Stimulated activated CD8-positive, alpha-beta memory T cell treated with anti-CD3 and anti-CD28 coated beads, Interleukin-2, amount 100 ng/mL, for 1 hour (primary cell): ENCODE measurements at places on chromosomes 1 and 21.

DNA sequence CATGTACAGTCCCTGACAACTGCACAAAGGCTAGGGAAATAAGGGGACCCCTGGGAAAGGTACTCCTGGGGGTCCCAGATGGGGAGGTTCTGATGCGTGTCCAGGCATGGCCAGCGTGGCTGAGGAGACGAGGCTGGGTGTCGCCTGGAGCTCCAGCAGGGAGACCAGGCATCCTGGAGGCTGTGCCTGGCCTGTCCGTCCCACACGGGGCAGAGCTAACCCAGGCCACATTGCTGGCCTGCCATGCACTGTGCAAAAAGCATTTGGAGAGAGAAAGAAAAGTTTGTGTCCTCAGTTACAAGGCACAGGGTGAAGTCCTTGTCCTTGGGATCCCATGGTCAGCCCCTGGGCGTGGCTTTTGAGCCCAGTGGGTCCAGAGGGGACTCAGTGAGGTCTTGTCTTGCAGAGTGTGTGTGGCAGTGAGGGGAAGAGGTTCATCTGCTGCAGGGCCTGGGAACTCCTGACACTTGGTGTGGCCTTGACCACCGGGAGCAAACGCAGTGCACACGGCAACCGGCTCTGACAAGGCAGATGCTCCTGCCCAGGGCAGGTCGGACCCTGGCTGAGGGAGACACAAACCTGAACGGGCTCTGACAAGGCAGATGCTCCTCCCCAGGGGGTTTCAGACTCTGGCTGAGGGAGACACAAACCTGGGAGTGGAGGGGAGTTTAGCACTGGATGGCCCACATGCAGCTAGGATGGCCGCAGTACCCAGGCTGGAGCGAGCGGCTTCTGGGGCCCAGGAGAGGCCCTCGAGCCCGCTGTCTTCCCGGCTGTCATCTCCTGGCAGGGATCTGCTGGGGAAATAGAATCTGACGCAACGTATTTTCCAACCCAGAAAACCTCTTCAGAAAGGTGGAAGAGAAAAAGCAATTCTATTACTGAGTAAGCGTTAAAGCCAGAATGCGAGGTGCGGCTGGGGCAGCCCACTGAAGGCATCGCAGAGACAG, 37.3 kb upstream of the COL18A1 start:
- no peak for DNase-seq

DNA sequence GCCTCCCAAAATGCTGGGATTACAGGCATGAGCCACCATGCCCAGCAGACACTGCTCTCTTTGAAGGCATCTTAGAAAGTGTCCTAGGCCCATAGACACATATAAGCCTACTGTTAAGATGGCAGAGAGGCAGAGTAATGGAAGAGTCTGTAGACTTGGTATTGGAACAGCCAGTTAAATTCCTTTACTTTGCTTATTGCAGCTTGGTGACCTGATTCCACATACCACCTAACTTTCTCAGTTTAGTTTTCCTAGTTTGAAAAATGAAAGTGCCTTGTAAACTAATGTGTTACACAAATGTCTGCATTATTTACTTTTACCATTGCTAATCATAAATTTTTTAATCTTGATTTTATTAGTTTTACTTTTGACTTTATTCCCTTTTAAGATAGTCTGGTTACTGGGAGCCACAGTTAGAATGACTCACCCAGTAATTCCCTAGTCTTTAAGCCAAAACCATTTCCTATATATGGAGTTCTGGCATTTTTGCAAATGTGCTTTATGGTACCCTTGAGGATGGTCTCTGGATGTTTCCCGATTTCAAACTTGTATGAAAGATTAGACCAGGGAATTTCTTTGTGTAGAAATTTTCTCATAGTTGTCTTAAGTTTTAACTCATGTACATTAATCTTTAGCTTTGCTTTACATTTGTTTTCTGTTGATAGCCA, 6.4 kb downstream of the SMAP2 start:
- no peak for DNase-seq

DNA sequence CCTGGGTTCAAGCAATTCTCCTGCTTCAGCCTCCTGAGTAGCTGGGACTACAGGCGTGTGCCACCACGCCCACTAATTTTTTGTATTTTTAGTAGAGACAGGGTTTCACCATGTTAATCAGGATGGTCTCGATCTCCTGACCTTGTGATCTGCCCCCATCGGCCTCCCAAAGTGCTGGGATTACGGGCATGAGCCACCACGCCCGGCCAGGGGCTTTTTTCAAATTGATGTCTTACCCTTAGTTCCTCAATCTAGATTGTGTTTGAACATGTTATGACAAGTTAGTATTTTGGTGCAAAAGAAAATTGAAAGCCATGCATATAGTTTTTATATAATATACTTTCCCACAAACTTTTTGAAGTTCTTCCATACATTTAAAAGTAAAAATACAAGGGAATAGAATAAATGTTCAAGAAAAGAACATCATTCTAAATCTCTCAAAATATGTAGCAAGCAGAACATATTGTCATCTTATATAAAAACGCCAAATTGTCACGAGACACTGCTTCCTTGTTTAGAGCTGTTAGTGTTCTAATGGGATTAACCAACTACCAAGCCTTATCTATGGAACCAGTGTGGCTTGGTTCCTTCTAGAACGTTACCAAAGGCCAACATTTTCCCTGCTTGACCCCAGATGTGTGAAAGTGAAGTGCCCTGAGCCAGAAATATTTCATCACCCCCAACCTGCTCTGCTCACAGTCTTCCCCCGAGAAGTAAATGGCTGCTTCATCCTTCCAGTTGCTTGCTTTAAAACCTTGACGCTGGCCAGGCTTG, 9.5 kb upstream of the PLEKHM2 start:
- DNase-seq = no peak

- no peak for DNase-seq
Measured at GRCh38 chr21:44054710-44055109, 42.6 kb downstream of the TRAPPC10 start.

GRCh38 chr1:2124446-2125198, 70.0 kb downstream of the FAAP20 start:
- no peak for DNase-seq

GRCh38 chr1:212935387-212935981, 14.9 kb upstream of the VASH2 start:
- DNase-seq = no peak
